Cerebellar cortex (tissue), 1 donor: ENCODE measurements at places on chromosomes 1 and 21.

DNA sequence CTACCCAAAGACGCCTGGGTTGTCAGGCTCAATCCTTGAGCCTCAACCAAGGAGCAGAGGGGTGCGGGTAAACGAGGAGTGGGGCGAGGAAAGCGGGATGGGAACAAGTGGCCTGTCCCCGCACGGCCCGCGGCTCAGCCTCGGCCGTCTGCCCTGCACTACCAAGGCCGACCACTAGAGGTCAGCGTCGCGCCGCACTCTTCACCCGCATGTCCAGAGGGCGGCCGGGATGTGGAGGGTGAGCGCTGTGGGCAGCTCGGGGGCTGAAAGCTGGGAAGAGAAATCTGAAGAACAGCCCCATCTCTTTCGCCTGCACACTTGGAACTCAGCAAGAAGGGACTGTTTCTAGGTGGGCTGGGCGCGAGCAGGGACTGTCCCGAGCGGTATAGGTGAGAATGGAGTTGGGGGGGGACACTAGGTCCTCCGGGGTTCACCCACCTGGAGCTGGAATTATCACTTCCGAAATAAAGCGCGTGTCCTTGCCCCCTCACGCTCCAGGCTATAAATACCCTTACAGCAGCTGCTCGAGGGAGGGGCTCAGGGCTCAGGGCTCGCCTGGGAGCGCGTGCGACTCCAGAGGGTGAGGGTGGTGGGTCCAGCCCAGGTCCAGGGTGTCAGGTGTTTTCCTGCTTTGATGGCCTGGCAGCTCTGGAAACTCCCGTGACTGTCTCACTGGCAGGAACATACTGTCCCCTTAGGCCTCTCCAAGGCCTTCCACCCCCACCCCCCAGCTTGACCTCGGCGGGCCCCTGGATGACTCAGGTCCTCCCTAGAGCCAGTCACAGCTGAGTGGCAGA is 9.8 kb downstream of the SLC30A2 start:
- DNase-seq, result peak; percentile 76

GRCh38 chr1:207603777-207604176 is 41.2 kb upstream of the CR1L start:
- no peak for DNase-seq

DNA sequence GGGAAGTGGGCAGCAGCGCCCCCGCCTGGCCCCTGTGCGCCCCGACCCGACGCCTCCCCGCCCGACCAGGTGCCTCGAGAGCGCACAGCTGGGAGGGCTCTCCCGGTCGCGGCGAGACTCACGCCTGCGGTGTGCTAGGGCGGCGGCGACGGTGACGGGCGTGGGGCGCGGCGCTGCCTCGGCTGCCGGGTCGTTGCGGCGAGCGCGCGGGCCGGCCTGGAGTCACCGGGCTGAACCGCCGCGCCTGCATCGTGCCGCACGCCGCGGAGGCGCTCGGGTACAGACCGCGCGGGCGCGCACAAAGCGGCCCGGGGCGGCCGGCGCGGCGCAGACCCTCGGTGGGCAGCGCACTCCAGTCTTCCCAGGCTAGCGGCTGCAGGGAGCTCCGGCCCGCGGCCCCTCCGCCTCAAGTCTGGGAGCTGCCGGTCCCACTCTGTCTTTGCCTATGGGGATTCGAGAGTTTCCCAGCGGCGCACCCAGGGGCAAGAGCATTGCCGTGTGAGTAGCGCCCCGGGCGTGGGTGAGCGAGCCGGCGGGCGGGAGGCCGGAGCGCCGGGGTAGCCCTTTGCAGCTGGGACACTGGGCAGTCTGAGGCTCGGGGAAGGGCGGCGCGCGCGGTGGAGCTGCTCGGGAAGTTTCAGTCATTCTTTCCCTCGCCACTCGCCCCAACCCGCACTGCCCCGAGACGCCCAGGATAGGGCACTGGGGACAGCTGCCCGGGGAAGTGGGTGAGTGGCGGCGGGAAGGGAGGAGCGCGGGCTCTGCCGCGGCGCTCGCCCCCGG is at the start of gene SLC35F3:
Gene SLC35F3, plus strand, starts transcription at position 44 of the 783 bp plus-strand sequence.
- DNase-seq, result peak; percentile 16

GRCh38 chr1:159612211-159612885 is 24.7 kb downstream of the APCS start:
- peak; percentile 89 for DNase-seq

DNA sequence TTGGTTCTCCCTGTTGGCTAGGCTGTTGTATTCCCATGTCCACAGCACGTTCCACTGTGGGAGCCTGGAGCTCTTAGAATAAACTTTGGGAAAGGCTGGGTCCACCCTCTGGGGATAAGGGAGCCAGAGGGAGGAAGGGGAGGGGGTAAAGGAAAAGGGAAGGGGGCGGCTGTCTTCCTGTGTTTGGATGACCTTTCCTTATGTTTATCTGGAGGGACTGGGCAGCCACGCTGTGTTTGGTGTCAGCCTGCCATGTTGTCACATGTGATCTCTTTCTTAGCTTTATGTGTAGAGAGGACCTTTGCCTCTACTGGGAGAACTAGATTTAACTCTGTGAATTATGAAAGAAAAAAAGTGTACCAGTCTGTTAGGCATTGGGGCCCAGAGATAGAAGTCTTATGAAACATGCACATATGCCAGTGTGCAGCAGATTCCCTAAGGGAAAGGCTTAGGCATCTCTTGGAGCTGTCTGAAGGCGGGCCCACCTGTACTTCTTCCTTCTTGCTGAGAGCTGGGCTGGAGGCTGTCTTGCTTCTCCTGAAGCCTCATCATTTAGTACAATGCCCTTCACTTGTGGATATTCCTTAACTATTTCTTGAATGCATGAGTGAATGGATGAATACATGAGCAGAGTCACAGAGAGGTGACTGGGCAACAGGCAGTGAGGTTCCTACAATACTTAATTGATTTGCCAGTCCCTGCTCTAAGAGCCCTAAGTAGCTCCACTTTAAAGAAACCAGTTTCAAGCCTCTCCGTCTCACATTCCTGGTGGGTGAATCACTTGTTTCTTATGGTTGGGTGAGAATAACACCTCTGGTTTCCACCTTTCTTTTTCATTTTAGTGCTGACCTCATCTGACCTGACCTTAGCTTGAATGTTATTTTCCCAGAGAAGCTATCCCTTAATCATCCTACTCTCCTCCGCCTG is 62.5 kb upstream of the ARHGAP29 start:
- no peak for DNase-seq

- no peak for DNase-seq
These were observed 13.3 kb upstream of the EIF4G3 start for GRCh38 chr1:21189906-21190500.

- no peak for DNase-seq
These were observed 29.1 kb downstream of the ZBTB17 start for GRCh38 chr1:15946571-15947381.

GRCh38 chr1:202804126-202804525 is 4.1 kb downstream of the KDM5B start:
- DNase-seq, result no peak

DNA sequence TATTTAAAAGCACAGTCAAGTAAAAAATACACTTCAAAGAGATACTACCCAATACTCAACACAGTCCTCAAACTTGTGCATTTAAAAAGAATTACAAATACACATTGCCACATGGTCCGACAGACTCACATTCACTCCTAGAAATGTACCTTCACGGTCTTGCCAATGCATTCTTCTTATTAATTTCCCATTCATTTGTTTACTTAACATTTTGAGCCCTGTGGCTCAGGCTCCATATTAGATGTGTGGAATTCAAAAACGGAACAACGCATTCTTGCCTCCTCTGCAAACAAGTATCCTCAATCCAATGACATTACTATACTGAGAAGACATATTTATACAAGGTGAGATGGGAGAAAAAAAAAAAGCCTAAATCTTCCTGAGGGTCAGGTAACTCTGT is 2.5 kb upstream of the DUSP23 start:
- no peak for DNase-seq

DNA sequence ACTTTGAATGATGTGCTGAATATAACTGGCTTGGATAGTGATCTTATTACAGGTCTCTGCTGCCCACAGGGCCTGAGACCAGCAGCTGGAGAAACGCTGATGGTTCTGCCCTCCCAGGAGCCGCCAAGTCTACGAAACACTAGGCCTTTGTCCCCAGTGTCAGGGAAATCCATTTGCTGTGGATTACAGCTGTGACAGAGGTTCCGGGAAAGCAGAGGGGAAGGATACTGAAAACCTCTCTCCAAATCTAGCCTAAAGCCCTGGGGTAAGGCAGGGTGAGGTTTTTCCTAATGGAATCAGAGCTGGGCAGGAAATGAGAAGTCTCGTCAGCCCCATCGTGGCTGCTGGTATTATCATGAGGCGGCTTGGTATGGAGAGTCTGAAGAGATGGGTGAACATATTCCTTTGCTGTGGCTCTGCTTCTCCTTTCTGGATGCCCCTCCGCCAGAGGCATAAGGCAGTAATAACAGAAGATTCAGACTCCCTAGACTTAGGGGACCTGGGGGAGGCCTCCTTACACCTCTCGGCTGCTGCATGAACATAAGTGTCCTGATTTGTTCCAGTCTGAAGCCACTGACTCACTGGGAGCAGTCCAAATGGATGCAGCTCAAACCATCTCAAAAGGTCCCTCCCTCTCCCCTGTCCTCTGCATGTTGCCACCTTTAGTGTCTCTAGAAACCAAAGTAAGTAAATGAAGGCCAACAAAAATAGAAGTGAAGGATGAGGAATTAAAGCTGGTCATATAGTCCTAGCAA is 48.1 kb downstream of the PHC2 start:
- no peak for DNase-seq

GRCh38 chr21:43626390-43626789 is 32.9 kb downstream of the HSF2BP start:
- no peak for DNase-seq

DNA sequence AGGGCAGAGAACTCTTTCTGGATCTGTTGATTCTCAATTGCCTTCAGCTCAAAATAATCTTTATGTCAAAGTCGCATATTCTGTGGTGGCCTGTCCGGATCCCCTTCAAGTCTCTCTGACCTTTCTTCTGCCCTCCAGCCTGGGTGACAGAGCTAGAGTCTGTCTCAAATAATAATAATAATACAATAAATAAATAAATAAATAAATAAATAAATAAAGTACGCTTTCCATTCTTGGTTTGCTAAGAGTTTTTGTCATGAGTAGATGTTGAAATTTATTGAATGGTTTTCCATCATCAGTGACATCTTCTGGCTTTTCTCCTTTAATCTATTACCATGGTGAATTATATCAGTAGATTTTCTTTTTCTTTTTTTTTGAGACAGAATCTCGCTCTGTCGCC is 30.7 kb downstream of the ERRFI1 start:
- no peak for DNase-seq

DNA sequence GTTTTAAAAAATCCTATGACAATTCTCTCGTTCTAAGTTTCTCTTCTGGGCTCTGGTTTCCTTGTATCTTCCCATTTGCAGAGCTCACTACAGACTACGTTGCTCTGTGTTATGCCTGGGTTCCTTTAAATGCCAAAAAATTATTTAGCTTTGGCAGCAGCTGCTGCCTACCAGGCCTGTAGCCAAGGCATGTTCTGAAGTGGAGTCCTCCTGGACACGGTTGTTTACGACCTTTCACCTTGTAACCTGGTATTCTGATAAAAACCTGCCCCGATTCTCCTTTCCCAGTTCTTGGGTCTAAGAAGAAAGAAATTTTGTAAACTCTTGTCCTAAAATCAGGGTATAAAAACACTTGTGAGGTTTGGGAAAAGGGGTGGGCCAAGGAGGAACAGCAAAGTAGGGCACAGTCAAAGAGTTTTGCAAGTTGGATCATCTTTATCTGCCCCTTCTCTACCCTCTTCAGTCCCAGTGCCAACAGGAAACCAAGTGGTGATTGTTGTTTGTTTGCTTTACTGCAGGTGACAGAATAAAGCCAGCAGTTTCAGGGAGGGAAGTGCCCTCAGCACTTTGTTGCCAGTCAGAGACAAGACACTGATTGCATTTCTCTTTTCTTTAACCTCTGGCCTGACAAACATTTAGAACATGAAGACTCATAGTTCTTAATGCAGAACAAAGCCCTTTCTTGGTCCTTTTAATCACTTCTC is 3.1 kb upstream of the TXNIP start:
- DNase-seq, result peak; percentile 82

DNA sequence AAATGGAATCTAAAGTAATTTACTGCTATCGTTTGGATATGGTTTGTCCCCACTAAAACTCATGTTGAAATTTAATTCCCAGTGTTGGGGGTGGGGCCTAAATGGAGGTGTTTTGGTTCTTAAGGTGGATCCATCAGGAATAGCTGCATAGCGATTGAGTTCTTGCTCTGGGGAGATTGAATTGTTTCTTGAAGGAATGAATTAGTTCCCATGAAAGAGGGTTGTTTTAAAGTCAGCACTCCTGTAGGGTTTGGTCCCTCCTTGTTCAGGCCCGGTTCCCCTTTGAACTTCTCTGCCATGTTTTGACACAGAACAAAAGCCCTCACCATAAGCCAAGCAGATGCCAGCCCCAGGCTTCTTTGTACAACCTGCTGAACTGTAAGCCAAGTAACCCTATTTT is 170.9 kb downstream of the COL11A1 start:
- no peak for DNase-seq

- peak; percentile 70 for DNase-seq
These were observed 9.1 kb downstream of the NES start for GRCh38 chr1:156667968-156668709.

DNA sequence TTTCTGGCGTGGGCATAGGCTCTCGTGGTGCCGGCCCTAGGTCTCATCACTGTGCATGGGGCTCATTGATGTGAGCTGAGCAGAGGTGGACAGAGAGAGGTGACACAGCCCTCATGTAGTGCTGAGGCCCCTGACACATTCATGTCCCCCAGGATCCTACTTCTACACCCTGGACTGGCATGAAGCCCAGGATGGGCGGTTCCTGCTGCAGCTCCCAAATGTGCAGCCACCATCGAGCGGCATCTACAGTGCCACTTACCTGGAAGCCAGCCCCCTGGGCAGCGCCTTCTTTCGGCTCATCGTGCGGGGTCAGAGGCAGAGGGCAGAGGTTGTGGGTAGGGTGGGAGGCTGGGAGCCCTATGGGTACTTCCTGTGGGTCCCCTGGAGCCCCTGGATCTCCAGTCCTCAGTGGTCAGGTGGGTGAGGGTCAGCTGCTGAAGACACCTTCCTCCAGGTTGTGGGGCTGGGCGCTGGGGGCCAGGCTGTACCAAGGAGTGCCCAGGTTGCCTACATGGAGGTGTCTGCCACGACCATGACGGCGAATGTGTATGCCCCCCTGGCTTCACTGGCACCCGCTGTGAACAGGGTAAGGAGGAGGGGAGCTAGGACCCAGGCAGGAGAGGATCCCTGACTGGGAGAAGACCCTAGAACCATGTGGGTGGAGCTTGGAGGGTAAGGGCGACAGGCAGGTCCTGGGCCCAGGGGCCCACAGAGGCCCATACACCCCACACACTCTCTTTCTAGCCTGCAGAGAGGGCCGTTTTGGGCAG is 6.1 kb downstream of the TIE1 start:
- no peak for DNase-seq

- DNase-seq, result no peak
These were observed 14.4 kb upstream of the LDLRAP1 start for GRCh38 chr1:25528881-25529517.

- DNase-seq, result peak; percentile 70
These were observed 393 bp downstream of the LYSMD1 start for GRCh38 chr1:151165281-151165737.
